Cardiac atrium fibroblast (primary cell): ENCODE measurements at places on chromosomes 12 and 14. TPM values are rescaled to one million over a fixed set of nuclear protein-coding genes. Genes with fewer than 3 reads are reported as not detected.

TRPV4 gene
- total RNA-seq: 0.65 and 1.1 TPM in 2 replicates

TMEM63C gene
- total RNA-seq: 1.5 TPM in 1 of 2 replicates, not detected in the other

FAM90A1 gene
- total RNA-seq: not detected in 2 replicates

ADCY4 gene
- total RNA-seq: 1.8 and 2.3 TPM in 2 replicates

SPSB2 gene
- total RNA-seq: 2.4 and 3.8 TPM in 2 replicates

HOXC11 gene
- total RNA-seq: not detected in 2 replicates

BMP4 gene
- total RNA-seq: 28.0 and 55.4 TPM in 2 replicates

KRT85 gene
- not detected in 2 replicates for total RNA-seq

NUAK1 gene
- 11.4 and 11.8 TPM in 2 replicates for total RNA-seq

CLEC4C gene
- total RNA-seq: not detected in 2 replicates

AGAP2 gene
- 0.18 and 0.32 TPM in 2 replicates for total RNA-seq

SOAT2 gene
- not detected in 2 replicates for total RNA-seq

GARIN6 gene
- not detected in 2 replicates for total RNA-seq

ABCB9 gene
- 9.0 and 12.0 TPM in 2 replicates for total RNA-seq

RAD51AP1 gene
- total RNA-seq: 2.2 and 6.5 TPM in 2 replicates

ANO4 gene
- total RNA-seq: 4.0 and 5.3 TPM in 2 replicates

MUCL1 gene
- total RNA-seq: not detected in 2 replicates

PPP1R1A gene
- not detected in 2 replicates for total RNA-seq

SIX1 gene
- under 0.01 and 0.18 TPM in 2 replicates for total RNA-seq

FAM234B gene
- total RNA-seq: 7.2 and 7.5 TPM in 2 replicates
